ENCODE measurements at places on chromosomes 7 and 10. TPM values are rescaled to one million over a fixed set of nuclear protein-coding genes. Genes with fewer than 3 reads are reported as not detected.

Gene MALRD1
- not detected for total RNA-seq

DNA sequence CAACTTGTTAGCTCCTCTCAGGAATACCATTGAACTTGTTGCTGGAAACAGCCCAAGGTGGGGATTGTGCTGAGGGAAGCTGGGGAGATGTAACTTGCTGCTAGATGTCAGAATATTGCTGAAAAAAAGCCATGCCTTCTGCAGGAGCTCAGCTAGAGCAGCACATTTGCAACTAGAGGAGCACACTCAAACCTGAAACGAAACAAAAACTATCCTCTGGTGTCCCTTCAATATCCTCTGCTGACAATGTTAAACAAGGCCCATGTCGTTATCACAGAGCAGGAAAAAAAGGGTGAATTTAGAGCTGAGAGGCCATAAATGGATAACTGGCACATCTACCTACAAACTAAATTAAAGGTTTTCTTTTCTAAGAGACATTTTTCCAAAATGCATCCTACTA is 53.7 kb upstream of the MACC1 start:
- H3K4me3 ChIP-seq = no peak overlapping the region
- H3K27me3 ChIP-seq = no peaks in the 10 kb centered on the region
- no peak overlapping the region for H3K27ac ChIP-seq
- H3K4me1 ChIP-seq = no peaks in the 10 kb centered on the region

GRCh38 chr10:74658511-74658910 is 167.9 kb upstream of the KAT6B start:
- no peaks in the 10 kb centered on the region for H3K4me1 ChIP-seq
- no peak overlapping the region for H3K4me3 ChIP-seq
- no peak for DNase-seq
- peaks cover 15% of the 10 kb centered on the region for H3K36me3 ChIP-seq
- H3K27me3 ChIP-seq = no peaks in the 10 kb centered on the region
- no peak overlapping the region for H3K27ac ChIP-seq

- H3K27me3 ChIP-seq = peaks cover 9% of the 10 kb centered on the region
Observed at GRCh38 chr10:111127081-111127848, 50.4 kb downstream of the ADRA2A start.

DNA sequence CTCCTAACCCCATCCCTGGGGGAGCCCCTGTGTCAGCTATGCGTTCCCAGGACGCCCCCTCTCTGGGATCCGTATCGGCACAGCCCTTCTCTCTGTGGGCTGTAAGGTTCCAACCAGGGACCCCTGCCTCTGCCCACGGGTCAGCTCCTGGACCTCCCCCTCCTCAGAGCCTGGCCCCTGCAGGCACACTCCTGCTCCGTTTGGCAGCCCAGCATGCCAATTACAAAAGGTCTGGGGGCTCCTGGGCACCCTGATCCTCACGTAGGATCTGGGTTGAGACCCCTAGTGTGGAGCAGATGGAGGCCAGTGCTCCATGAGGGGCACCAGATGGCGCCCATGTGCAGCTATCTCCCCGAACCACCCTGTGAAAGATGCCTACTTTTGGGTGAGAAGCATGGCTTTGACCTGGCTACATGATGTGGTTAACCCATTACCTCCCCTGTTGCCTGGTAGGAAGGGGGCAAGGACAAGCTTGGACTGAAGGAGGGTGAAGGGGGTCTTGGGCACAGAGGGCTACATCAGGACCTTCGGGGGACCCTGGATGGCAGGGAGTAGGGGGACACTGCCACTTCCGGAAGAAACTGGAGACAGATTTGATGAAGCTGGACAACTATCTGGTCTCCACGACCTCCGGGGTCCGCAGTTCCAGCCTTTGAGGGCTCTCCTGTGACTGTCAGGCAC is 9.0 kb downstream of the TACR2 start:
- no peak overlapping the region for H3K4me3 ChIP-seq
- peaks cover 17% of the 10 kb centered on the region for H3K4me1 ChIP-seq
- no peaks in the 10 kb centered on the region for H3K27me3 ChIP-seq
- peaks cover 7% of the 10 kb centered on the region for H3K36me3 ChIP-seq
- H3K27ac ChIP-seq = no peak overlapping the region

DNA sequence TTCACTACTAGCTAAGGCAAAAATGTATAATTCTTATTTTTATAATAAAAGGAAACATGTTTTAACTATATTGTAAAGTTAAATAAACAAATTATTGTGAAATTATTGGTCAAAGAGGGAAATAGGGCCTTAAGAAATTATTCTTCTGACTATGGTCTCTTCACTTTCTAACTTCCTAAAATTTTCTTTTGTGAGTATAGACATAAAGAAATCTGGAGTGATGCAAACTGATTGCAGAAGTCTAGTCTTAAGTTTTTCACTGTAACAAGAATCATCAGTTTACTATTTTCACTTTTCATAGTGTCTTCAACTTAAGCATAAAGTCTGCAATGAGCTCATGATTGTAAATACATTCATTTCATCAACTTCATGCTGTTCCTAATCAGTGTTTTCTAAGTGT is 525.4 kb downstream of the TFEC start:
- no peak for DNase-seq
- H3K4me3 ChIP-seq = no peak overlapping the region
- H3K36me3 ChIP-seq = no peaks in the 10 kb centered on the region

DNA sequence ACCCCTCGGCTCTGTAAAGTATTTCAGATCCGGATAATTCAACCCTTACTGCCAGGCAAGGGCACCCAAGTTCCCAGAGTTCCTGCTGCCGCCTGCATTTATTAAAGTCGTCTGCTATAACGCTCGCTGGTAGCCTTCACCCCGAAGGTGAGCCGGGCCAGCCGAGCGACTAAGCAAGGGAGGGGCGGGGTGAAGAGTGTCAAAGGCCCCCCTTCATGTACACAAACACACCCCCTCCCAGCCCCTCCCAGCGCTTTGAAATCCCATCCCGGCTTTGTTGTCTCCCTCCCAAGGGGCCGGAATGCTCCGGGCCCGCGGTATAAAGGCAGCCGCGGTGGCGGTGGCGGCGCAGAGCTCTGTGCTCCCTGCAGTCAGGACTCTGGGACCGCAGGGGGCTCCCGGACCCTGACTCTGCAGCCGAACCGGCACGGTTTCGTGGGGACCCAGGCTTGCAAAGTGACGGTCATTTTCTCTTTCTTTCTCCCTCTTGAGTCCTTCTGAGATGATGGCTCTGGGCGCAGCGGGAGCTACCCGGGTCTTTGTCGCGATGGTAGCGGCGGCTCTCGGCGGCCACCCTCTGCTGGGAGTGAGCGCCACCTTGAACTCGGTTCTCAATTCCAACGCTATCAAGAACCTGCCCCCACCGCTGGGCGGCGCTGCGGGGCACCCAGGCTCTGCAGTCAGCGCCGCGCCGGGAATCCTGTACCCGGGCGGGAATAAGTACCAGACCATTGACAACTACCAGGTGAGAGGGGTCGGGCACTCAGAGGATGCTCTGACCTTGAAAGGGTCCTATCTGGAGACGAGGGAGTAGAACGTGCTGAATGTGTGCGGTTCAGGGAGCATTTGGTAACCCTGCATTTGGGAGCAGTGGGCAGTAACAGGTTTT is at the start of gene DKK1:
Gene DKK1 (plus strand): TSS at position 349 of the 889 bp plus-strand sequence. CDS start 154 bp downstream, at position 503.
- no peak within 1 kb of the TSS for H3K27ac ChIP-seq
- peaks cover 6% of the 10 kb centered on the region for H3K4me1 ChIP-seq
- H3K4me3 ChIP-seq = no peak within 1 kb of the TSS
- no peaks in the 10 kb centered on the region for H3K36me3 ChIP-seq
- peaks cover 35% of the 10 kb centered on the region for H3K27me3 ChIP-seq
- DNase-seq = peak; percentile 20

GRCh38 chr7:38561166-38561565 is 70.0 kb downstream of the AMPH start:
- no peak overlapping the region for H3K27ac ChIP-seq
- H3K36me3 ChIP-seq = no peaks in the 10 kb centered on the region

DNA sequence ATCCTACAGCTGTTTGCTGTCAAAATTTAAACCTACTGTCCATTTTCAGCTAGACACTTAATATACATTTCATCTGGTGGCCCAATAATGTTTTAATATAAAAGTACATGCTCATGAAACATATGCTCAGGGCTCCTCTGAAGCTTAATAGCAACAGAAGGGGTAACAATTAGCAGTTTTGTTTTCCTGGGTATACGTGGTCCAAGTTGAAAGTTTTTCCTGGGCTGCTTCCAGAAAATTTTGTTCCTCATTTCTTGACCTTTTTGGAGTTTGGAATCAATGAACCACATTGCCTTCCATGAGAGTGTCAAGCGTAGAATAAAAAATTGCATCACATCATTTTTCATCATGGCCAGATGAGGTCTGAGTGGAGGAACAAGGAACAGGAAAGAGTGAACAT is 537.3 kb upstream of the MGMT start:
- H3K27me3 ChIP-seq = peaks cover 3% of the 10 kb centered on the region
- no peak overlapping the region for H3K27ac ChIP-seq
- H3K36me3 ChIP-seq = no peaks in the 10 kb centered on the region

- peaks cover 32% of the 10 kb centered on the region for H3K4me1 ChIP-seq
- H3K4me3 ChIP-seq = no peak overlapping the region
- H3K27me3 ChIP-seq = no peaks in the 10 kb centered on the region
- no peak overlapping the region for H3K27ac ChIP-seq
- no peak for DNase-seq
Observed at GRCh38 chr7:151836191-151836926, 40.6 kb downstream of the PRKAG2 start.

DNA sequence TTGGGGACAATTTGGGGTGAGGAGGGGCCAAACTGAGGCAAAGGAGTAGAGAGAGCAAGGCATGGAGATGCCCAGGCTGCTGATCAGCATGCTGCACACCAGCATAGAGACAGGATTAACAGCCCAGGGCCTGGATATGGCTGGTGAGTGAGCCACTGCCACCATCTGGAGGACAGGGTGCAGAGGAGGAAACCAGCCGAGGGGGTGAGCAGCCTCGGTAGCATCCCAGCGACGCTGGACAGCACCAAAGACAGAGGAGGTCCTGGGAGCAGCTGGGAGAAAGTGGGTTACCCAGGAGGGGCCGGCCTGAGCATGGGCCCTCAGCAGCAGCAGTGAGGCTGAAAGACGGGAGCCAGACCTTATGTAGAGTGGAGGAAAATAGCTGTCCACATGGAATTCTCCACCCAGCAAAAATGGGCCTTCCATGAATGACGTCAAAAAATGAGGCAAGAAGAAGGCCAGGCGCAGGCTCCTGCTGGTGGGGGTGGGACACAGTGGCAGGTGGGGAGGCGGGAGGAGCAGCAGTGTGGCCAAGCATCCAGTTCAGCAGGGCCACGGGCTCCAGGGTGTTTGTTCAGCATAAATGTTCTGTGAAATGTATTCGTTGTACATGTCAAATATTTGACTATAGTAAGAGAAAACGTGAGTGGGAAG is 16.7 kb downstream of the RET start:
- H3K4me3 ChIP-seq = no peak overlapping the region
- DNase-seq = no peak
- peaks cover 2% of the 10 kb centered on the region for H3K27me3 ChIP-seq
- no peaks in the 10 kb centered on the region for H3K4me1 ChIP-seq
- no peak overlapping the region for H3K27ac ChIP-seq

DNA sequence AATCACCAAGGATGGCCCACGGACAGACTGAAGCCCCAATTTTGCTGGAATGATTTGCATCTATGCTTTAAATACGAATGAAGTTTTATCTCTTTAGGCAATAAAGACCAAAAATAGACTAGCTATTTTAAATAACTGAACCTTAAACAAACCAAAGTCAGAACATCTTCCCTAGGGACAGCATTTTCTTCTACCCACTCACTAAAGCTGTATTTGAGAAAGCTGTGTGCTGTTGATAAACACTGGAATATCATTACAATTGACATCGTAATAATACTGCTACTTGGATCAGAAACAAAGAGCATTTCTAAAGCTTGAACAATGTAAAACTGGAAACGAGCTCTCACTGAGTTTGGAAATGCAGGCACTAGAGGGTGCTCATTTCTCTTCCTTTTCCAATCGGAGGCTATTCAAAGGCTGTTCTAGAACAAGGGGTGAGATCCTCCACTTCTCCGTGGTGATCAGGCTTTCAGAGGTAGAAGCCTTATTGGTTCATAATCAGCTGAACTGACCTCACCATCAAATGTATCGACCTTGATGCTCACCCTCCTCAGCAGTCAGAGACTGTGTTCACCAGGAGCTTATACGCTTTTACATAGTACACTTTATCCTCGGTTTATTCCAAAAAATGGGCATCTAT is 225.3 kb upstream of the PRSS1 start:
- peaks cover 14% of the 10 kb centered on the region for H3K4me1 ChIP-seq
- no peak for DNase-seq
- no peaks in the 10 kb centered on the region for H3K36me3 ChIP-seq

Gene AMZ1
- total RNA-seq = 0.94 TPM

DNA sequence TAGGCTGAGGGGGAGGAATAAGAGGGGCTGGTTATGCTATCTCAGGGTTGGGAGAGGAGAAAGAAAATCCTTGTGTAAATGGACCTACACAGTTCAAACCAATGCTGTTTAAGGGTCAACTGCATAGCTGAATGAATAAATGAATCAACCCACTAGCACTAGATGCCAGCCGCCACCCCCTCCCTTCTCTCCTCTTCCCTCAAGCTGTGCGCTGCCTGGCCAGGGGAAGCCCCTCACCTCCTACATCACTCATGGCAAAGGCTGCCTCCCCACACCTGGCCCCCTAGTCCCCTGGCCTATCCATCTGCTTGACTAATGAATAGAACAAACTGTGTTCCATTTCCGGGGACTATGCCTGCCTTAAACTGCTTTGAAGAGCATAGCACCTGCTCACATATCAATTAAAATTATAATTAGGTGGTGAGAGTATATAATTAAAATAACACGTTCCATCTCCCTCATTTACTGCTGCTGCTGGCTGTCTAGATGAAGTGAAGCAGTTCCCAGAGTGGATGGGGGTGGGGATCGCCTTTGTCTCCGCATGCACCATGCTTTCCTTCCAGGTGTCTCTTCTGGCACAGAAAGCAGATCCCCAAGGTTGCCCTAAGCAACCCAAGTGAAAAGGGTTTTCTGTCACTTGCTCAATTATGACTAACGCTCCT is 32.6 kb downstream of the GRID1 start:
- no peaks in the 10 kb centered on the region for H3K36me3 ChIP-seq
- no peaks in the 10 kb centered on the region for H3K4me1 ChIP-seq
- no peak overlapping the region for H3K27ac ChIP-seq
- peaks cover 8% of the 10 kb centered on the region for H3K27me3 ChIP-seq

GRCh38 chr7:33062023-33062781 is at the start of gene NT5C3A:
Gene NT5C3A, minus strand, starts transcription at chr7:33062776. Its CDS starts 71 bp downstream, at chr7:33062705.
- DNase-seq = peak; percentile 54
- H3K4me3 ChIP-seq = peak within 1 kb of the TSS; percentile 90
- peak within 1 kb of the TSS; percentile 88 for H3K27ac ChIP-seq
- H3K27me3 ChIP-seq = no peaks in the 10 kb centered on the region
